ENCODE measurements at places on chromosomes 3 and 15.
A peak's percentile ranks its signal among the peaks of the same experiment; 100 is the strongest.

DNA sequence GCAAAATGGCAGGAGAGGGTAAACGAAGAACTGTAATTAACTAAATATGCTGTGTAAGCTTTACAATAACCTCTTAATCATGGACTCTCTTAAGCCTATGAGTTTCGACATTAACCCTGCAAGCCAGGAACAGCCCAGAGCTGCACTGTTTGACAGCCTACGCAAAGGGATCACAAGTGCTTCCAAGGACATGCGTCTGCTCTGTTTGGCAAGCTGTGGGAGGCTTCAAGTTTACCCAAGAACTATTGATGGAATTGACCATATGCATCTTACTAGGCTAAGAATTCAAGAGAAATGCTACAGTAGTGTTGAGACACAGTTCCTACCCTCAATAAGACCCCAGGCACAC lies 66.0 kb downstream of the PDZRN3 start:
- DNase-seq: no peak

DNA sequence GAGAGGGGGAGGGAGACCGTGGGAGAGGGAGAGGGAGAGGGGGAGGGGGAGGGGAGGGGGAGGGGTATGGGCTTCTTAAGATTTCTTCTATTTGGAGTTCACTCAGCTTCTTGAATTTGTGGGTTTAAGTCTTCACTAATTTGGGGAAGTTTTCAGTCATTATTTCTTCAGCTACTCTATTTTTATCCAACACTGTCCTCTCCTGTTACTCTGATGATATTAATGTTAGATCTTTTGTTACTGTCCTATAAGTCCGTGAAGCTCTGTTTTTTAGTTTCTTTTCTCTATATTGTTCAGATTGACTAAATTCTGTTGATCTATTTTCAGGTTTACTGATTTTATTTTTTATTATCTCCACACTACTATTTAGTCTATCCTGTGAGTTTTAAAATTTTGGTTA lies 351.5 kb upstream of the TPM1 start:
- no peak for DNase-seq

- no peak for DNase-seq
Observed at GRCh38 chr3:64422192-64422591, 196.9 kb upstream of the PRICKLE2 start.

DNA sequence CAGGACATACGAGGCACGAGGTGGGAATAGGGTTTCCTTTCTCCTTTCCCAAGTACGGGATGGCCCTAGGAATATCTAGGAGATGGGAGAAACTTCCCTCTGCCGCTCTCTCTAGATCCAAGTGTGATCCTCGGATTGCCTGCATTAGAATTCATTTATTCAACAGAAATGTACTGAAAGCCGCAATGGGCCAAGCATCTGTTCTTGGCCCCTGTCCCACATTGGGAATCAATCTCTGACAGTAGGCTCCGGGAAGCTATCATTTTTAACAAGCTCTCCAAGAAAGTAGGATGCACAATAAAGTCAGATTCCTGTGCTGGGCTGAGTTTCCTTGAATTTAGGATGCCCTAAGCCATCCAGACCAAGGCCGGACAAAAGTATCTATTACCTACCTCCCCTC lies 37.2 kb upstream of the CA12 start:
- no peak for DNase-seq

GRCh38 chr3:58899159-58899952 lies 150.5 kb downstream of the CFAP20DC start:
- DNase-seq: no peak

- no peak for DNase-seq
Observed at GRCh38 chr3:140189976-140190375, 255.0 kb downstream of the CLSTN2 start.

DNA sequence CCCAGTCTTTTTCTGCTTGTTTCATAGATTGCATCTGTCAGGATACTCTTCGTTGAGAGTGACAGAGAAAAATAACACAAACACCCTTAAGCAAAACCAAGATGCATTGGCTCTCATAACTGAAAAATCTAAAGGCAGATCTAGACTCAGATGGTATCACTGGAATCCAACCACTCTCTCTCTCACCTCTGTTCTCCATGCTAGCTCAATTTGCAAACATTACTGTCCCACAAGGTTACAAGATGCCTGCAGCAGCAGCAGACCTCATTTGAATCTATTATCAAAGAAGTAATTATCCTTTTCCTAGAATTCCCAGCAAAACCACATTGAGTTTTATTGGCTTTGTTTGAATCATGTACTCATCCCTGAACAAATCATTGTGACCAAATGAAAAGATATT lies 19.1 kb upstream of the PCOLCE2 start:
- DNase-seq: no peak

DNA sequence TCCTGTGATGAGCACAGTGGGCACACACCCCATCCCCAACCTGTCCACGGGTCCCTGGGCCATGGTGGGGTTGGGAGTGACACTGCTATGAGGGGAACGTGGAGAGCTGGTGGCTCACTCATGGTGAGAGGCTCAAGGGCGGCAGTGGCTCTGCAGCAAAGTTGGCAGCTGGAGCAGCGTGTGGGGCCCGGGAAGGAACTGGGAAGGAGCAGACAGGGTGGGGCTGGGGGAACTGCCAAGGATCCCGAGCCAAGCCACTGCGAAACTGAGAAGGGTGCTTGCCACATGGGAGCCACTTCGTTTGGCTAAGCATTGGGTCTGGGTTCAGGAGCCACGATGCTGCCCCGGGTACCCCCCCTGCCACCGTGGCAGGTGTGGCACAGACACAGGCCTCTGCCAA lies 80.1 kb downstream of the SNRK start:
- DNase-seq: no peak

GRCh38 chr3:61381745-61382392 lies 130.6 kb upstream of the FHIT start:
- DNase-seq: no peak

GRCh38 chr3:108415661-108416060 lies 94.7 kb downstream of the MYH15 start:
- no peak for DNase-seq

- DNase-seq: no peak
Observed at GRCh38 chr15:69132977-69133861, 27.2 kb upstream of the GLCE start.

- DNase-seq: no peak
Observed at GRCh38 chr3:182861348-182861747, 68.0 kb downstream of the ATP11B start.

DNA sequence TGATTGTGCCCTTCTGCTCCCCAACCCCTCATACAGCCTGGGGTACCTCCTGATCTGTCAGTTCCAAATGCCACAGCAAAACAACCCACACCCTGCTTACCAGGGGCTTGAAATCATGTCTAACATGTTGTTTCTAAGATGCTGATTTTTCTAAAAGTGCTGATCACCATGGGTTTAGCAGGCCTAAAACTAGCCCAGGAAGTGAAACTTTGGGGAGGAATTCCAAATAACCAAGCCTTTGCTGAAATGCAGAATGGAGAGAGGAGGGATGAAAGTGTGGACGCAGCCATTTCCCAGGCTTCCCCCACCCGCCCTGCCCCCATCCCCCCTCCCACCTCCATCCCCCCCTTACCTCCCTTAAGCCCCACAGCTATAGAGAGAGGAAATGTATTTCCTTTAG lies 2.0 kb upstream of the HRH1 start:
- no peak for DNase-seq

- peak; percentile 75 for DNase-seq
Observed at GRCh38 chr15:42736793-42737528, at the start of gene CDAN1. Gene CDAN1, minus strand, starts transcription at chr15:42737128. Its CDS starts 26 bp downstream, at chr15:42737102.

- DNase-seq: no peak
Observed at GRCh38 chr3:43036621-43037423, 57.7 kb downstream of the GASK1A start.

- DNase-seq: no peak
Observed at GRCh38 chr3:5758699-5759098, 571.2 kb downstream of the EDEM1 start.

- DNase-seq: no peak
Observed at GRCh38 chr3:196736670-196737374, 2.8 kb upstream of the PAK2 start.

- no peak for DNase-seq
Observed at GRCh38 chr3:73563896-73564582, 60.7 kb downstream of the PDZRN3 start.

DNA sequence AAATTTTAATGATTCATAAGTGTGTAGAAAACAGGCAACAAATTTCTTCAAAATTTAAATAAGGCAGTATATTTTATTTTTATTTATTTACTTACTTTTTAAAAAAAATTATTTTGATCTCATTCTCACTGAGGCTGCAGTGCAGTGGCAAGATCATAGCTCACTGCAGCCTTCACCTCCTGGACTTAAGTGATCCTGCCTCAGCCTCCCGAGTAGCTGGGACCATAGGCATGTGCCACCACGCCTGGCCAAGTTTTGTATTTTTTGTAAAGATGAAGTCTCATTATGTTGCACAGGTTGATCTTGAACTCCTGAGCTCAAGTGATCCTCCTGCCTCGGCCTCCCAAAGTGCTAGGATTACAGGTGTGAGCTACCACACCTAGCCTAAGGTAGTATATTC lies 61.2 kb upstream of the XRN1 start:
- DNase-seq: no peak
